ENCODE measurements at places on chromosomes 2 and 18.

DNA sequence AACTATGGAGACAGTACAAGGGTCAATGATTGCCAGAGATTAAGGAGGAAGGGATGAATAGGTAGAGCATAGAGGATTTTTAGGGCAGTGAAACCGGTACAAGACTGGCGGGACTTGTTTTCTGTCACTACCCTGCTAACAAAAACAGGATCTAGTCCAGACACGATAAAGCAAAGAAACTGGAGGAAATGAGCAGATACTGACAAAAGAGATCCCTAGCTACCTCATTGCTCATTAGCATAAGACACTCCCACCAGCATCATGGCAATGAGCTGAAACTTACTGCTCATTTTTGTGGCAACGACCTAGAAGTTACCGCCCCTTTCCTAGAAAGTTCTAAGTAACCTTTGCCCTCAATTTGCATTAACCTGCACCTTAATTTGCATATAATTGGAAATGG lies 131.2 kb downstream of the ETAA1 start:
- no peak for DNase-seq

DNA sequence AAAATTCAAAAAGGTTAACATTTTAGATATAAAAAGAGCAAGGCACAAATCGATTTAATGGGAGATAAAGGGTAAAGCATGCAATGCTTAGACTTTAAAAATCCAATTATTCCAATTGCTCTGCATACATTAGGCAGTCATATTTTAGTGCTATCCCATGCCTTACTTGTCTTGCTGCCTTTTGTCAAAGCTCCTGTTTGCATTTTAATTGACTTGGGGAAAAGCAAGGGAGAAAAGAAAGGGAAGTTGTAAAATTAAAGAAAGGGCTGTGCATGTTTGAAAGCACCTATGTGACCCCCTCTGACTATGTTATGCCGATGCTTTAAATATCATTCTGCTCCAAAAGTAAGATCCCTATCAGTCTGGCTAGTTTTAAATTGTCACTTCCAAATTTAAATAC lies 193.7 kb upstream of the VWC2L start:
- no peak for DNase-seq

- DNase-seq = peak; percentile 21
These were observed 16.1 kb upstream of the CD207 start for GRCh38 chr2:70851704-70852103.

GRCh38 chr2:73252238-73253027 lies 18.3 kb downstream of the CCT7 start:
- no peak for DNase-seq

GRCh38 chr2:8819194-8819593 lies 18.2 kb downstream of the KIDINS220 start:
- no peak for DNase-seq

DNA sequence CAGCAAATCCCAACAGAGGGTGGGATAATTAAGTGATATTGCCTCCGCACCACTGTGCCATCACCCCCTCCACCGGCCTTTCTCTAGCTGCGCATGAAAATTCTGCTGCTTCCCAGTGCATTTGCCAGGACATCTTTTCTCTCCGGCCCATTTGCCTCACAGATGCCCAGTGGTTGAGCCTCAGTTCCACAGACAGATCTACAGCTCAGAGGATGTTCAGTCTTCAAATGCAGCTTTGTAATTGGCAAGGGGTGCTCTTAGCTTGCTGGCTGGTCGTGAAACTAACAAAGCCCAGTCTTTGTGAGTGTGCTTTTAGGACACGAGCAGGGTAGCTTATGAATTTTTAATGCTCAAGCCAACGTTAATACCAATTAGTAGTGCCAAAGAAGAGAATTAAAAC lies 253.3 kb upstream of the REV1 start:
- no peak for DNase-seq

- no peak for DNase-seq
These were observed 90.4 kb downstream of the SPTBN1 start for GRCh38 chr2:54546518-54546917.

DNA sequence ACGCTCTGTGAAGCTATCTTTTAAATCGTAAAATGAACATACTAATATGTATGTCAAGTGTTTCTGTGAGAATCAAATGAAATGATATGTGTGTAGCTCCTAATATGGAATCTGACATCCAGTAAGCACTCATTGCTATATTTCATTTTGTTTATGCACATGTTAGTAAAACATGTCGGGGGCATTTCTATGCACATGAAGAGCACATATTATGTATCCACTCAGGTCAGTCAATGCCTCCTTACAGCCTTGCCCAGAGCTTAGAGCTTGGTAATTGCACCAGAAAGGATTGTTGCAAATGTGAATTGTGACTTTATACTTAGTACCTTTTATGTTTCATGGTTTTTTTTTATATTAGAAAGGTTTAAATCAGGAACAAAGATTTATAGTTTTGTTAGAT lies 463.7 kb upstream of the HNMT start:
- DNase-seq = no peak

GRCh38 chr2:119049968-119050704 lies 108.1 kb downstream of the MARCO start:
- DNase-seq = no peak

- DNase-seq = no peak
These were observed 36.5 kb upstream of the GLS start for GRCh38 chr2:190843890-190844699.

GRCh38 chr2:39851251-39851650 lies 72.2 kb upstream of the THUMPD2 start:
- no peak for DNase-seq

- DNase-seq = no peak
These were observed 111.6 kb upstream of the LMAN1 start for GRCh38 chr18:59470561-59471121.

DNA sequence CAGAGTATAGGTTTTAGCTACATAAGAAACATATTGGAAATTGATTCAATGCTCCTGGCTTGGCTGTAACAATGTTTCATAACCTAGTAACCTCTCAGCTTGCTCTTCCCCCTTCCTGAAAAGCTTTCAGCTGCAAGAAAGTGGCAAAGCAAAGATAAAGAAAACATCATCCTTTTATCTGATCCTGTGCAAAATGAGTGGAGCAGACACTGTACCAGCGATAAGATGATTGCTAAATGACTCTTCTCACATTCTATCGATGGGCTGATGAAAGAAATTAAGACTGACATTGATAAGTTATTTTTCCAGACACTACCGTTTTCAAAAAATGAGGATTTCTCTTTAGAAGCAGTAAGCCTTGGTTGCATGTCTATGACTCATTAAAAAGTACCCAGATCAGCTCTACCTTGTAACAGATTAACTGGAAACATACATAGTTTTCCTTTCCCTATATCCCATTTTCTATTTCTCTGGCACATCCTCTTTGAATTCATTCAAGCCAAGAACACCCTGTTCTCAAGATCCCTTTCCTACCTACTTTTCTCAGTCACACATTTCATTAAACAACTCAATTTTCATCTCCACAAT lies 87.1 kb upstream of the LYPD1 start:
- DNase-seq = no peak

GRCh38 chr2:215120401-215120800 lies 18.0 kb downstream of the ABCA12 start:
- DNase-seq = no peak

DNA sequence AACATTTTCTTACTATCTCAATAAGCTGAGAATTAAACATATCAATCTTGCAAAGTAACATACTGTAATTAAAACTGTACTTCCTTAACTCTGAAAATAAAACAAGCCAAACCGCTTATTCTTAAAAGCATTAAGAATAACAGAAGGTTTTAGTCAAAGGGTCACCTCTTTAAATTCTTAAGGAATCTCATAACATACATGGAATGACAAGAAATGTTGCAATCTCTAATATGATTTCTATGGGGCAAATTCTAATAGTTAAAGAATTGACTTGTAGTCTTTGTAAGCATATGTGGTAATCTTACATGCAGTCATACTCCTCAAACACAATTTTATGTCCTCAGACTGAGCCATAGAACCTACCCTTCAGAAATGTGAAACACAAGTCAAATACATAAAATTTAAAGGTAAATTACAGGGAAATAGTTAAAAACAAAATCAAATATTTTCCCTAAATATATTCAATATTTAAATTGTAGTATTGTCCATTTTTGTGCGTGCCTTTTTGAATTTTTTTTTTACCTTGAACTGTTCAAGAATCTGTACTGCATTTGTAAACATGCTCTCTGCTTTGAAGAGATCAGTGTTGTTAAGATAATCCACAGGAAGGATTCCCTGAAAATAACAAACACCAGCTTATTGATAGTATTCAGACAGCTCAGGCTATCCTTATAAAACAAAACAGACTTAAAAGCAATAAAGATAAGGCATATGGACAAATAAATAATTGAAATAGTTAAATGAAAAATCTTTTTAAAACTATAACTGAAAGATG lies 48.2 kb downstream of the PIGN start:
- DNase-seq = no peak

- no peak for DNase-seq
These were observed 34.9 kb upstream of the HPCAL1 start for GRCh38 chr2:10267551-10268465.

DNA sequence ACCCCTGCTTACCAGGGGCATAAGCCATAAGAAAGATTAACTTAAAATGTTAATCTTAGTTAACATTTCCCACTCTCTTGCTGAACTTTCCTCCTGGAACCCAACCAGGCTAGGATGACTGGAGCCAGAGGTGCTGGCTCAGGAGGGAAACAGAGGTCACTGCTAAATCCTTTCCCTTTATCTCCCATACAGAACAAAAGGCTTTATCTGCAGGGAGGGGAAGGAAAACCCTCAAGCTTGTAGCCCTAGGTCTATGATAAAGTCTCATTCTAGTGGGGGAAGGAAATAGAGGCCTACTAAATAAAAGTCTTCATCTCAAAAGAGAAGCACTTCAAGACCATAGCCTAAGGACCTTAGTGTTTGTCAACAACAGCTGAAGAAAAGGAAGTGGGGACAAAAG lies 18.6 kb downstream of the HIBCH start:
- DNase-seq = no peak

DNA sequence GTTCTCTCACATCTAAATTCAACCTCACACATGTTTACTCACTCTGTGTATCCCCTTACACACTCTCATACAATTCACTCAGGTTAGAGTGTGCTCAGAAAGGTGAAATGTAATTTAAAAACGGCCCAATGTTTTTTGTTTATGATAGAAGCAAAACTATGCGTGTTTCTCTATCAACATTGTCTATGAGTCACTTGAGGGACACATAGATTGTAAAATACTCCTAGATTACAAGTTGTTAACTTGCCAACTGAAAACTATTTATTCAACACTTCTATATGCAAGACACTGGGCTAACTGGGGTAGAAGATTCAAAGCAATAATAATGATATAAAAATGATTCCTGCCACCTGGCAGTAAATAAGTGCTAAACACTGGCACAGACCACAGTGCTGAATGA lies 24.6 kb downstream of the CCDC195 start:
- no peak for DNase-seq

- DNase-seq = no peak
These were observed 98.4 kb downstream of the GPR39 start for GRCh38 chr2:132515010-132515409.

- no peak for DNase-seq
These were observed 1.8 kb upstream of the HOXD8 start for GRCh38 chr2:176127774-176128072.

DNA sequence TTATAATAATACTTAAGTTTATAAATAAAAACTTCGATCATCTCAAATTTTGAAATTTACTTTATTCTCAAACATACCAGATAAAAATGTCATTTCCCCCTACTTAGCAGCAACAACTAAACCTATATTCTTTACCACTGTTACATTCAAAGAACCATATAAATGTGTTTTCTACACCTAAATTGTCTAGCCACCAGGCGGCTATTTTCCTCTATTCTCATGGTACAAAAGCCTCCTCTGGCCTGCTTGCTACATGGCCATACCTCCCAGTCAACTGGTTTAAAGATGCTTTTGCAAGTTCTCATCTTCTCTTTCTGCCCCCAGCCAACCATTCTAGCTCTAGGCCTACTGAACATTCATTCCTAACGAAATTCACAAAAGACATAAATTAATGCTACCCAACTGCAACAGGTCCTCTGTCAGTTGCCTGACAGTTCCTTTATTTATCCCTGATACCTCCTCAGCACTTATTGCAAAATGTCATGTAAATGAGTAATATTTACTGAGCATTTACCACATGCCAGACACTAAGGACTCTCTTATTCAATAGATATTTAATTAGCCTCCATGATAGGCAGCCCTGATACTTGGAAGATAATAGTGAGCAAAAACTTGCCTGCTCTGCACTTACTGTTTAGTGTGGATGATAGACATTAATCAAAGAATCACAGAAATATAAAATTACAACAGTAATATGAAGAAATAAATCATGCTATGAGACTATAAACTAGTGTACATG lies 5.0 kb downstream of the C1D start:
- DNase-seq = no peak

GRCh38 chr2:70962211-70962884 lies 16.1 kb upstream of the ANKRD53 start:
- no peak for DNase-seq

DNA sequence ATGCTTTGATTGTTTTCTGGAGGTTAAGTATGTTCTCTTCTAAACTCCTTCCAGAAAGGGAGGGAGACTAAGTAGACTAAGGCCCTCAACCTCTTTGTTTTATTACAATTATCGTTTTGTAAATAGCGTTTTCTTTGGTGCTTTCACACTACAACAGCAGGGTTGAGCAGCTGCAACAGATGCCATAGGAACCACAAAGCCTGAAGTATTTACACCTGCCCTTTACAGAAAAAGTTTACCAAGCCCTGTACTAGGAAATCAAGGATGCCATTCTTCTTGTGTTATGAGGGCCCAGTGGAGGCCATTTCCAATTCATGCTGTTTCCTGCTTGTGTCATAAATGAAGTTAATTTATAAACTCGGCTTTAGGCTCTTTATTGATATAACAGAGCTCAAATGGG lies 914.8 kb downstream of the DCDC2C start:
- DNase-seq = no peak

GRCh38 chr2:208179028-208179609 lies 10.7 kb downstream of the C2orf80 start:
- no peak for DNase-seq

GRCh38 chr2:233234264-233234663 lies 17.2 kb upstream of the ATG16L1 start:
- no peak for DNase-seq

All from CD4-positive, alpha-beta T cell treated with Interferon gamma for 1 hour (primary cell).